ENCODE measurements at places on chromosomes 5 and 9. TPM values are rescaled to one million over a fixed set of nuclear protein-coding genes. Genes with fewer than 3 reads are reported as not detected.

IGFBPL1 gene
- not detected for total RNA-seq

KCTD16 gene
- 0.12 TPM for total RNA-seq

RETREG1 gene
- 12.5 TPM for total RNA-seq

PROB1 gene
- total RNA-seq = not detected

INSL6 gene
- not detected for total RNA-seq

KCNV2 gene
- not detected for total RNA-seq

SPATA6L gene
- 13.6 TPM for total RNA-seq

Measured in uterus (tissue), 4 donors.